ENCODE measurements at places on chromosomes 2 and 18.

GRCh38 chr2:234378440-234378839 lies 118.4 kb downstream of the ARL4C start:
- no peak for DNase-seq

GRCh38 chr2:32235315-32235714 lies 29.4 kb downstream of the NLRC4 start:
- DNase-seq: no peak

GRCh38 chr18:76983613-76984051 lies 149.0 kb downstream of the MBP start:
- no peak for DNase-seq

- no peak for DNase-seq
Measured at GRCh38 chr2:181788897-181789555, 102.5 kb upstream of the ITPRID2 start.

- DNase-seq: no peak
Measured at GRCh38 chr2:236092714-236093113, 75.5 kb downstream of the GBX2 start.

DNA sequence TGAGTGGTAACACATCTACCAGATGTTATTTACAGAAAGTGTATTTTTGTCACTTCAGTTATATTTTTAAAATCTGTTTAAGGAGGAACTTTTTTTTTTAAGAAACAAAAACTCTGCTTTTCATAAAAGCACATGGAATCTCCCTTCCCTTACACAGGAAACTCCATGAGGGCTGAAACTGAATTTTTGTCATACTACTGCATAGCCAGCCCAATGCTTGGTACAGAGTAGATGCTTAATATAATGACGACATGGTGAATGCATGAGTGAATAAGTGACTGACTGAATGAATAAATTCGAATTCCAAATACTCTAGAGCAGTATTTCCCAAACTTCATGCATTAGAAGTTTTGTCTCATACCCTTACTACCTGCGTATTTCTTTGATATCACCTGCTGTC lies 86.5 kb downstream of the ROCK2 start:
- no peak for DNase-seq

GRCh38 chr2:7289697-7290096 lies 372.5 kb downstream of the RNF144A start:
- no peak for DNase-seq

Data from effector memory CD8-positive, alpha-beta T cell (primary cell).